Activated CD4-positive, alpha-beta T cell treated with anti-CD3 and anti-CD28 coated beads, Interleukin-10, Interleukin-2, amounts not matched to agents 100 ng/mL and 50 ng/mL, durations not matched to agents 16 hours and 8 hours (primary cell): ENCODE measurements at places on chromosomes 7 and 10.

DNA sequence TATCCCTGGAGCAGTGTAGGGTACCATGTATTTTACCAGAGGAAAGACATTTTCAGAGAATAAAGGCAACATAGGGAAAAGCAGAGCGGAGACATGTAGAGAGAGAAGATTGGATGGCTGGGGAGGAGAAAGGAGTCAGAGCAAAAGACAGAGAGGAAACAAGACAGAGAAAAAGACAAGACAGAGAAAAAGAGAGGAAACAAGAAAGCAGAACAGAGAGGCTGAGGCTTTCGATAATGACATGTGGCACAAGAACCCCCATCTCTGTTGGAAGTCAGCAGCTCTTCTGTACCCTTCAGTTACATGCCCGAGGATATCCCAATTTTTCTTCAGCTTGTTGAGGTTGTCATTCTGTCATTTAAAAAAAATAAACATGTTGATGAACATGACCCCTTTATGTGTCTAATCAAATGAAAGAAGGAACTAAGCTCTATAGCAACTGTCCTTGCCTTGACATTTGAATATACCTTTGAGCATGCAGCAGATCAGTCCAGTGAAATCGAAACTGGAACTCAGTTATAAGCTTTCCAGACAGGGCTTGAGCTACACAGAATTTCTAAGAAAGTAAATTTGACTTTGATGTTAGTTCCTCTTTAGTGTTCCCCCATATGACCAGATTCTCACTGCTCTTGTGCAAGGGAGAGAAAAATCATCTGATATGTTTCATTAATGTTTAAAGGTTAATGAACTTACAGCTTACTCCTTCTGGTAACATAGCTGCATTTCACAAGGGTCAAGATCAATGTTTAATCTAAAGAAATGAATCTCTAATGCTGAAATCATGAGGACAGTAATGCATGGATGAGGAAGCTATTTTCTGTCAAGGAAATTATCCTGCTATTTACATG is 75.1 kb upstream of the SP4 start:
- DNase-seq, result peak; percentile 85

- DNase-seq, result no peak
Measured at GRCh38 chr10:110737886-110738634, 93.9 kb downstream of the RBM20 start.

DNA sequence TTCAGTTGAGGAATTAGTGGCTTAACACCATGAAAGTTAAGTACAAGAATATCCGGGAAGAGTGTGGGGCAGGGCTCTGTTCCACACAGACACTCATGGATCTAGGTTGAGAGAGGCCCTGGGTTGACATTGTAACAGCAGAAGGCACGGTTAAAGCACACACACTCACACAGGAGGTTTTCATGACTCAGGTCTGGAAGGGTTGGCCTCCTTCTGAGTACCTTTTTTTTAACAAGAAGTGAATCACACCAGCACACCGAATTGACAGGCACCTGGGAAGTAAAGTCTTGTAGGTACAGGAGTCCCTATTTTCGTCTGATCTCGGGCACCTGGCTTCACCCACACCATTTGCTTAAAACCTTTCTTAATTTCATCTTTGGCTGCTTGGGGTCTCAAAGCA is 509.4 kb upstream of the ADARB2 start:
- DNase-seq, result no peak

DNA sequence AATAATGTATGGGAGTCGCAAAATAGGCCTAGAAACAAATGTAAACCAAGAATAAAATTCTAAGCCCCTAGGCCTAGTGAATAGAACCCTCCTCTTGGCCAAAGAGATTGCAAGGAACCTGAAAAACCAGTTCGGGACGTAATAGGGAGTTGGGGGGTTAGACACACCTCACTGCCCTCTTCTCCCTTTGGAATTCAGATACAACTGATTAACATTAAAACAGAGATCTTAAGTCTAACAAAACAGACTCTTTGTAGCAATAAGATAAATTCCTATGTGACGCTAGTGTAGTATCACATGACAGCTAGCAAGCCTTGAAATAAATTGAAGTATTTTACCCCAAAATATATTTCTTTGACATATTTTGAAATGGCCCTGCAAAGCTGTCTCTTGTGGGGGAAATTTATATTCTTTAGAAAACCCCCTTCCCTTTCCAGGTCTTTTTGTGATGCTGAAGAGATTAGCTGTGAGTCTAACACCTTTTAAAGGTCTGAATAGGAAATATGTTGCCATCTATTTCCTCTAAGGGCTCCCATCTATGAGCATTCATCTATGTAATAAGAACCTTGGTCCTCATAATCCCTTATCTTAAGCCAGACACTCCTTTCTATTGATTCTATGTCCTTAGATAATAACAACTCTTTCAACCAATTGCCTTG is 623.4 kb upstream of the NRG3 start:
- no peak for DNase-seq

DNA sequence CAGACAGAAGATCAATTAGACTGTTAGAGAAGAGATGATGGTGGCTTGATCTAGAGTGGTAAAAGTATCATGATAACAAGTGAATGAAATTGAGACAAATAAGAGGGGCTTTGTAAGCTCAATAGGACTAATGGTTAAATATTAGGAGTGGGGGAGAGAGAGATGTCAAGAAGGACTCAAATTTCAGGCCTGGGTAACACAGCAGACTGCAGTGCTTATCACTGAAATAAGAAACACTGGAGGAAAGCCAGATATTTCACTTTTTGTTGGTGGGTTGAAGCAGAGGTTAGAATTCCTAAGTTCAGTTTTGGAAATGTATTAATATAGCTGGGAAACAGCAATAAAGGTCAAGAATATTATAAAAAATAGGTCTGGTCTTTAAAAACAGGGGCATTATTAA is 74.6 kb downstream of the ORC5 start:
- no peak for DNase-seq

- no peak for DNase-seq
Measured at GRCh38 chr7:71497256-71497946, 365.5 kb downstream of the GALNT17 start.

DNA sequence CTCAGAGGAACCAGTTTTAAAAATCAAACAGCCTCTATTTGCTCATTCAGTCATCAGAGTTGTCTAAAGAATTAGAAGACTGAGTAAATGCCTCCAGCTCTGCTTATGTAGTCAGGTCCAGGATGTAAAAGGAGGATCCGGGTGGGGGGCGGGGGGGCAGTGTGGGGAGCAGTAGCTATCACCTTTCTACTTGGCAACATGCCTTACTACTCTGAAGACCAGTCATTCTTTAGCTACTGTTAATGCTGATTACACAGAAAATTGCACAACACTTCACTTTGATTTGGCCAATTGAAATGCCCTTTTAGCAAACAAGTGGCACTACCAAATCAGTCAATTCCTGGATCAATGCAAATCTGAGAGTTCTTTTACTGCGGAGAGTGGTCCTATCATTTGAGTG is 164.2 kb downstream of the NXPH1 start:
- no peak for DNase-seq

DNA sequence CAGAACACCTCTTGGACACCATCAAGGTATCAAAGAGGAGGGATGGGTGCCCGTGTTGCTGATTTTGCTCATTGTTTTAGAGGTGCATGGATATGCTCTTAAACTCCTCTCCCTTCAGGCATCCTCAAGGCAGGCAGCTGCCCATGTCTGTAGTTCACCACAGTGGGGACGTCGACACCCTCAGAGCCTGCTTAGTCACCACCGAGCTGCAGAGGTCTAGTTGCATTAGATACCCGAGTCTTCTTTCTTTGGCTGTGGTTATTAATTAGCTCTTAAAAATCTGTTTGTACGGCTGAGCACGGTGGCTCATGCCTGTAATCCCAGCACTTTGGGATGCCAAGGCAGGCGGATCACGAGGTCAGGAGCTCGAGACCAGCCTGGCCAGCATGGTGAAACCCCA is 24.7 kb upstream of the TSPAN13 start:
- no peak for DNase-seq

DNA sequence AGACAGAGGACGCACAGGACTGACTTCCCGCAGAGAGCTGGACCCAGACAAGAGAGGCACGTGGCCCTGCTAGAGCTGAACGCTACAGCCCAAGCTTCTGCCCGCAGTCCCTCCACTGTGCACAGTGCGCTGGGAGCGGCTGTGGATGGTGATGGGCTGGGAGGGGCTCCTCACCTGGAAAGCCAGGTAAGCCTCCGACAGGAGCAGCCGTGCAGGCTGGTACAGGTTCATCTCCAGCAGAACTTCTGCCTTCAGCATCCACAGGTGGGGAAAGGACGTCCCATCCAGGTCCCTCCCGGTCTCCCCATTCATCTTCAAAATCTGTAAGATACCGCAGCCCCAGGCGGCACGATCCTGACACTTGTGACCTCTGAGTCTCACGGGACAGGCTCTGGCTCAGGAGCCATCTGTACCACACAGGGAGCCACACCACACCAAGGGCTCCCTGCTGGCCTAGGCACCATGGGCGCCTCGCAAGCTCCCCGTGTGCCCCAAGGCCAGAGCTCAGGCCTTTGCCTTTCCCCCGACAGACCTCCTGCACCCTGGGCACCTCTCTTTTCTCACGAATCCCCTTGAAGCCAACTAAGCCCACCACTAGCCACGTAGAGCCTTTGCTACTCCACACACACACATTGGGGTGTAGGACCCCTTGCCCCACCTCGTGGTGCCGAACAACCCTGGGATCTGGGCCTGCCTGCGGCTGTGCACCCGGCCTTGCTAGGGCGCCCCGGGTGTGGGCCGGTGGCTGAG is 76.3 kb downstream of the CFAP46 start:
- DNase-seq, result no peak

- DNase-seq, result no peak
Measured at GRCh38 chr7:157018997-157019608, 8.6 kb upstream of the MNX1 start.

DNA sequence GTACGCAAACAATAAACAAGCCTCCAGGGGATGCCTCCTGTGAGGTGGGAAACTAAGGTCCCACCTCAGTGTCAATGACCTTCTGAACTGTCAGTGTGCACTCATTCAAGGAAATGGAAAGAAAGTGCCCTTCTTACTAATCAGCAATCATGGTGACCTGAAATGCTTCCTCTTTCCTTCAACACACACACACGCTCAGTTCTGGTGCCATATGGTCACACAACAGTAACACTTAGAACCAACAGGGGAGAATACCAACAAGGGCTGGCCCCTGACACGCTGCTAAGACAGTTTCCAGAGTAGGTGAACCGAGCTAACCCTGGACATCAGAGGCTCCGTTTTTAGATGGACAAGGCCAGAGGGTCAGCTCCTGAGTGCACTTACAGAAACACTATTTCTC is 42.1 kb upstream of the EFCAB10 start:
- no peak for DNase-seq

- DNase-seq, result no peak
Measured at GRCh38 chr10:22042557-22043326, 39.2 kb upstream of the DNAJC1 start.

- no peak for DNase-seq
Measured at GRCh38 chr7:133556048-133556447, 303.2 kb downstream of the EXOC4 start.

GRCh38 chr7:50349399-50349798 is 44.9 kb downstream of the IKZF1 start:
- DNase-seq, result no peak

- DNase-seq, result no peak
Measured at GRCh38 chr10:99328579-99329303, 415 bp upstream of the CNNM1 start.

- no peak for DNase-seq
Measured at GRCh38 chr10:11255796-11256444, 238.2 kb downstream of the CELF2 start.

DNA sequence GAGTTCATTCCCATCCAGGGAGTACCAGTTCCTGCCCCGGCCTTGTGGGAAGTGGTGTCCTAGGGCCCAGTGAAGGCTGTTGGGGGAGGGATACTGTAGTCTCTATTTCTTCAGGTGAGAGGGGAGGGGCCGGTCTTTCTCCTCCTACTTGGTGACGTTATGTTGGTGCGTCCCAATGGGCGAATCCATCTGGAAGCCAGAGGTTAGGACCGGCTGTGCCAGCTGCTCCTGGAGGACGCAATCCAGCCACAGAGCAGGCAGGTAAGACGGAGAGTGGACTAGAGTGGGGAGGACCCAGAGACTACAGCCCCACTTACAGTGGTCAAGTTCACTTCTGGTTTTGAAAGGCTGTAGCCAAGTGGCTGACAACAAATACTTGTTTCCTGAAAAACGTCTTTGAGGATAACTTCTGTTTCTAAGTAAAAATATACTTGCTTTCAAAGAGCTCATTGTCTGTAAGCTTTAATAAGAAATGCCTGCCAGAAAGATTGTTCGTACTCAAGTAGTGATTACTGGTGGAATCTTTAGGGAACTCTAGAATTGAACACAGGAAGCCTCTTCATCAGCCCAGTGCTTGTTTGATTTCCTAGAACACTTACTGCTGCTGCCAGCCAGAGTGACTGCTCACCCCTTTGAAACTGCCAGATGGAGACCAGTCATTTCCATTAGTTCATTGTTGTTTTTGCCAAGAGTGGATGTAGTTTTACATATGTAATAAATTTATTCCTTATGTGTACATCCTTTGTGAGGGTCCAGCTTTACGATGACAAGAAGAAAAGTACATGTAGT is 25.4 kb downstream of the RBM33 start:
- DNase-seq, result no peak

DNA sequence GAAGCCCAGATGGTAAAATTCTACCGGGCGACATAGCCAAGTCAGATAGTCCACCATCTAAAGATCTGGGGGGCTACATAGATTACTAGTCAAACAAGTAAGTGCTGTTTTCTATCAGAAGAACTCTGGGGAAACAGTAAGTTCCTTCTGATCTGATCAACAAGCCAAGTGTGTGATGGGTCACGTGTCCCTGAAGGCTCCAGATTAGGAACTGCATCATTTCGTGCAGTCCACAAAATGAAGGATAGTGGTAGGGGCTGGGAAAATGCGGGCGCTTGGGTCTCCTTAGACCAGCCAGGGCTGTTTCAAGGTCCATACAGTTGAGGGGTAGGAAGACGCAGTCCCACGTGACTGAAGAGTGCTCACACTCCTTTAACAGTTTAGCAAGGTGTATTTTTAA is 1.8 kb upstream of the CHN2 start:
- no peak for DNase-seq

GRCh38 chr7:139177696-139178095 is 53.3 kb upstream of the UBN2 start:
- DNase-seq, result no peak

DNA sequence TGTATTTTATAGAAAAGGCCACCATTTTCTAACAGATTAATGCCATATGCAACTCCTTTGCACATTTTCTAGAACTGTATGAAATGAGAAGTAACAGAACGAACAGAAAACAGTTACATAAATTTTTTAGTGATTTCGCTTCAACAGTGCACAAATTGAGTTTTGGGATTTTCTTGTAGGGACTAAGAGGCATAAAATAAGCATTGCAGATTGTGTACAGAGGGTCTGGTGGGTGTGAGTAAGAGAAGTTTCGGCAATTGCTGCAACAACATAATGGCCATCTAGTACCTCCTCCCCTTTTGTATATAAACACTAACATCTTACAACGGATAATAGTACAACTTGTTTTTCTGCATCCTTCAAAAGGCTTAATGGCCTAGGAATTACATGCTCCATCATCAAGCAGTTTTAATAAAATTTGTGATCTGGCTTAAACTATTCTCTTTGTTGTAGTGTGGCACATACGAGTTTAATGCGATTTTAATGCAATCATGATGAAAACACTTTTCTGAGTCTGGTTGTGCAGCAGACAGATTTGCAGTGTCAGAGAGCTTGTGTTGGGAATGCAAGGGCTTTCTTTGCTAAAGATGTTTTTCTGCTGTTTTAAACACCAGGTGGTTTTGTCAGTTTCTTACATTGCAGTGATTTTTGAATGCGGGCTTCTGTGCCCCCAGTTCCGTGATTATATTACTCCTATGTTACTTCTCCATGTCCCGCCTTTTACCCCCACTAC is 2.9 kb downstream of the GLCCI1 start:
- no peak for DNase-seq
